HepG2 (cell line): ENCODE measurements at places on chromosomes 7 and 10. TPM values are rescaled to one million over a fixed set of nuclear protein-coding genes. Genes with fewer than 3 reads are reported as not detected.

Gene LMOD2
- polyA plus RNA-seq, result not detected in 2 replicates

Gene IDI2
- not detected in 2 replicates for polyA plus RNA-seq

Gene LRMDA
- polyA plus RNA-seq, result 13.4 and 17.7 TPM in 2 replicates

- DNase-seq, result no peak
Measured at GRCh38 chr10:100749059-100749308, 3.6 kb downstream of the PAX2 start.

Gene NYAP1
- 0.46 and 0.76 TPM in 2 replicates for polyA plus RNA-seq

Gene NUDT13
- 5.0 and 6.5 TPM in 2 replicates for polyA plus RNA-seq

DNA sequence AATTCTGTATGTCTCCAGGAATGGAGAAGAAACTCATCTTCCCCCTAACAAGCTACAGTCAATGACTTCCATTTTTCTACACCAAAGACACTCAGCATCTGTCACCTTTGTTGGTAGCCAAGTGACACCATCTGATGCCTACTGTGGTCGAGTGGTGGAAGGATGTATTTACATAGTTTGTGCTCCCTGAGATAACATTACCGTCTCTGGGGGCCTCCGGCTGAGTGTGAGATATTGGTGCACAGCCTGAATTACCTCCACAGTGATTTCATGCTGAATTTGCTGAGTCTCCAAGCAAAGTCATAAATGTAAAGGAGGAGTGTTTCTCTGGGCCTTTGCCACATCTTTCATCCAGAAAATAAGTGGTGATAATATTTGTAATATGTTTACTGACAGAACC, 114.0 kb downstream of the GRID1 start:
- no peak for DNase-seq

Gene LIPF
- not detected in 2 replicates for polyA plus RNA-seq

Gene SPDYE3
- polyA plus RNA-seq, result not detected in 2 replicates

Gene TET1
- polyA plus RNA-seq, result 4.7 and 6.9 TPM in 2 replicates

DNA sequence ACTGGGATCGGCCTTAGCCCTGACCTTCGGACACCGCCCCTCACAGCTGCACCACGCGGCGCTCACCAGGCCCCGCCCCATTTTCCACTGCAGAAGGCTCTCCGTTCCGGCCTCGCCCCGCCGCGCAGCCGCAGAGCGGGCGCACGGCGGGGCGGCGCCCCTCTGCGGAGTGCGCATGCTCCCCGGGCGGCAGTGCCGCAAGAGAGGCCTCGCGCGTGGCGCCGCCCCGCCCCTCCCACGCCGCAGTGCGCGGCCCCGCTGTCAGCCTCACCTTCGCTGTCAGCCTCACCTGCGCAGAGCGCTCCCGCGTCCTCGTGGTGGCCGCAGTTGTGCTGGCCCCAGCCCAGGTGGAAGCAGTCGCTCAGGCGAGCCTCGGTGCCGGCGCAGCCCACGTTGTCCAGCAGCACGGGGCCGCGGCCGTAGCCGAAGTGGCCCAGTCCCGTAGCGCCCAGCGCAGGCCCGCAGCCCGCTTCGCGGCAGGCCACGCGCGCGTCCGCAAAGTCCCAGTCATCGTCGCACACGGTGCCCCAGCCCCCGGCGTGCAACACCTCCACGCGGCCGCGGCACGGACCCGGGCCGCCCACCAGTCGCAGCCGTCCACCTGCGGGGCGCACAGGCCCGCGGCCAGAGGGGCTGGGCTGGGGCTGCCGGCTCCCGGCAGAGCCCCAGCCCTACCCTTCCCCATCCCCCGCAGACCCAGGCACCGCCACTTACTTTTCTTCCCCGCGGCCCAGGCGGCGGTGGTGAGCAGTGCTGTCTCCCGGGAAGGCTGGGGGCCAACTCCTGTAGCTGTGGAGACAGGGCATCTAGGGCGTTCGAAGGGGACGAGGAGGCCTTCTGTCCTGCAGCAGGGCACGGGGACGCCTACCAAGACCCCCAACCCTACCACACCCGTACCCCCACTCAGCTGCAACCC, 16.1 kb downstream of the SSC4D start:
- DNase-seq, result peak; percentile 89

DNA sequence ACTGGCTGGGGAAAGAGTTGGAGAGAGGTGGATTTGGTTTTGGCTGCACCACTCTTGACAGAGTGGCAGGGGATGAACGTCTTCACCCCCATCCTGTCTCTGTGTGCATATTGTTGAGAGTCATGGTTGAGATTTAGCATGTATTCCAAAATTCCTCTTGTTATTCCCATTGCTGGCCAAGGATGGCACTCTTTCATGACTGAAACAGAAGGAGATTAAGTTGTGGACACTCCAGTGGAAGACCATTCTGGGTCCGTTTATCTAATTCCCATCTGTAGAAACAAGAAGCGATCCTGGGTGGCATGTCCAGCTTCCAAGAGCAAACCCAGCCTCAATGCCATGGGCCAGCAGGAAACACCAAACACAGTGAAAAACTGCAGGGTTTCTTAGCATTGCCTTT, 469.0 kb upstream of the IGFBP3 start:
- no peak for DNase-seq

DNA sequence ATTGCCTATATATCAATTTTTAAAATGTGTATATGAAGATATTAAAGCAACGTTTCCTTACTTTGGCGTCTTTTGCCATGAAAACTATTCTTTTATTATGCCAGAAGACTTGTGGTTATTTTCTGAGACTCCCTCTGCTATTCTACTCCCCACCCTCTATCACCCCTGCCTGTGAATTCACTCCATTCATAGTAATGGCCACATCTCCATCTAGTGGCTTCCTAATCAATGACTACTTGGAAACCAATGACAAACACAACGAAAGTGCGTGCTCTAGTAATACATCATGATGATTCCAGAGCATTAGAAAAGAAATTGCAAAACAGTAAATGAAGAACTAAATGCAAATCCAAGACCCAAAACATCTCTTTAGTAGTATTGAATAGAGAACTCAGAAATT, 186.7 kb upstream of the HGF start:
- DNase-seq, result peak; percentile 39

Gene MRLN
- polyA plus RNA-seq, result not detected in 2 replicates

DNA sequence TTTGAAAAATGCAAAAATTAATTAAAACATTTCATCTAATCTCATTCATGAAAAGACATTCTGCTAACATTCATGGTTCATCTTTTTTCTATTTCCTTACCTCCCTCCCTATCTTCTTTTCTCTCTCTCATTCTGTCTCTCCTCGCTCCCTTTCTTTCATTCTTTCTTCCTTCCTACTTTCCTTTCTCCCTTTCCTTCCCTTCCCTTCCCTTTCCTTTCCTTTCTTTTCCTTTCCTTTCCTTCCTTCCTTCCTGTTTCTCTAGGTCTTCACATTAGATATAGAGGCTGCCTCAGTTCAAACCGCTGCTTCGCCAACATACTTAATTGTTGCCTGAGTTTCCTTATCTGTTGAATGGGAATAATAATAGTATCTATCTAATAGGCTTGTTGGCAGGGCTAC, 21.9 kb downstream of the SFRP4 start:
- DNase-seq, result no peak

DNA sequence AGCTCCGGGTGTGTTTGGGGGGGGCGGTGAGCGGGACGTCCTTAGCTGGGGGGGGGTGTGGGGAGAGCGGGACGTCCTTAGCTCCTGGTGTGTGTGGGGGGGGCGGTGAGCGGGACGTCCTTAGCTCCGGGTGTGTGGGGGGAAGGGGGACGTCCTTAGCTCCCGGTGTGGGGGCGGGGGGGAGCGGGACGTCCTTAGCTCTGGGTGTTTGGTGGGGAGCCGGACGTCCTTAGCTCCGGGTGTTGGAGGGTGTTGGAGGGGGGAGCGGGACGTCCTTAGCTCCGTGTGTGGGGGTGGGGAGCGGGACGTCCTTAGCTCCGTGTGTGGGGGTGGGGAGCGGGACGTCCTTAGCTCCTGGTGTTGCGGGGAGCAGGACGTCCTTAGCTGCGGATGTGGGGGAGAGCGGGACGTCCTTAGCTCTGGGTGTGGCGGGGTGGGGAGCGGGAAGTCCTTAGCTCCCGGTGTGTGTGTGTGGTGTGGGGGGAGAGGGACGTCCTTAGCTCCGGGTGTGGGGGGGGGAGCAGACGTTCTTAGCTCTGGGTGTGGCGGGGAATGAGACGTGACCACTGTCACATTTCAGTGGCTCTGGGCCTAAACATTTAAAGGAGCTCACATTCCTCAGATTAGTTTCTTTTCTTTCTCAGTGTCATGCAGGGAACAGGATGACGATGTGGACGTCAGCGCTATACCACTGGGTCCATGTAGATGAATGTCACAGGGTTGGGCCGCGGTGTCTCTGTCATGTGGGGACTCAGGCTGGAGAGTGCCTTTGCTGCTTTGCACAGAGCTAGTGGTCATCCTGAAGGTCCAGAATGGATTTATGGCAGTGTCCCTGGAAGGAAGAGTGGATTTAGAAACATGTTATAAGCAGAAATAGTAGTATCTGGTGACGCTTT, 7.5 kb downstream of the DYNC2I1 start:
- peak; percentile 38 for DNase-seq

Gene ACTR3C
- polyA plus RNA-seq, result 3.2 and 3.8 TPM in 2 replicates

Gene IFIT1B
- not detected in 2 replicates for polyA plus RNA-seq

Gene C10orf90
- polyA plus RNA-seq, result not detected in 2 replicates

Gene UBE3C
- 27.0 and 28.2 TPM in 2 replicates for polyA plus RNA-seq

GRCh38 chr10:1378473-1378872, 322.3 kb downstream of the WDR37 start:
- DNase-seq, result no peak

GRCh38 chr7:106283831-106284713, 711 bp downstream of the NAMPT start:
- DNase-seq, result peak; percentile 8

GRCh38 chr10:86368987-86369386, 2.4 kb upstream of the GRID1 start:
- no peak for DNase-seq

DNA sequence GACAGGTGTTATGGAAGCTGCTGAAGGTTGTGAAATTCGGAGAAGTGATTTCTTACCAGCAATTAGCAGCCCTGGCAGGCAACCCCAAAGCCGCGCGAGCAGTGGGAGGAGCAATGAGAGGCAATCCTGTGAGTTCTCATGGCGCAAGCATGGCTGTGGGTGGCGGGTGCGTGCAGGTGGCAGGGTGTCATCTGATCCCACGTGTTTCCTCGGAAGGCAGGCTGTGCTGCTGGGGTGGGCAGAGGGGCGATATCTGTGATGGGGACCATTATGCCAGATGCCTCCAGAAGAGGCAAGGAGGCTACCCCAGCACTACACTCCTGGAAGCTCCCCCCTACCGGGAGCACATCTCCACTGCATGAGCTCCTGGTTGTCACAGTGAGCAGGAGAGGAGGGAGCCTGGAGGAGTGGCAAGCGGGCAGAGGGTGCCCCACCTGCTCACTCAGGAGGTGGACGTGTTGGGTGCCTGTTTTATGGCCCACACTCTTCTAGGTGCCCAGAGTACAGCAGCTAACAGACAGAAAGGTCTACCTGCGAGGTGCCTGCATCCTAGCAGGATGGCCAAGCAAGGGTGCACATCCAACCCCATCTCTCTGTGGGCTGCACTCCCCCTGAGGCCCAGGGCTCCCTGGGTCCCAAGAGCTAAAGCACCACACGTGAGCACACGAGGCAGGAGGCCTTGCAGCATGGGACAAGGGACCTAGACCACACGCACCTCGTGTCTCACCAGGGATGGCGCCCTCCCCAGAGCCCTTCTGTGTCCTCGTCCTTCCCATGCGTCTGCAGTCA, 204.7 kb downstream of the EBF3 start:
- no peak for DNase-seq

Gene WDFY4
- polyA plus RNA-seq, result not detected in 2 replicates

DNA sequence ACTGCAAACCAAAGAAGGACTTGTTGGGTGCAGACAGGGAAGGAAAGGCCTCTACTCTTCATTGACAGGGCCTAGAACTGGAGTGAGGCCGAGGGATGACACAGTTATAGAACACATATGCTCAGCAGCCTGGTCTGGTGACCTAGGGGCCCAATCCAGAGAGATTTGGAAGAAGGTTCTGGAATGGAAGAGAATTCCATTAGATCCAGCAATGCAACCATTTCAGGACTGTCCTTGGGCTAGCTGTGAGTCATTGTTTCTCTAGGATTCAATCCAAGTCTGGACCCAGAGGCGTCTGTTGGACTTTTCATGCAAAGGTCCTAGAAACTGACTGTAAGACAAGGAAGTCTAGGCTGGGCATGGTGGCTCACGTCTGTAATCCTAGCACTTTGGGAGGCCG, 59.2 kb downstream of the WIPF3 start:
- peak; percentile 15 for DNase-seq

DNA sequence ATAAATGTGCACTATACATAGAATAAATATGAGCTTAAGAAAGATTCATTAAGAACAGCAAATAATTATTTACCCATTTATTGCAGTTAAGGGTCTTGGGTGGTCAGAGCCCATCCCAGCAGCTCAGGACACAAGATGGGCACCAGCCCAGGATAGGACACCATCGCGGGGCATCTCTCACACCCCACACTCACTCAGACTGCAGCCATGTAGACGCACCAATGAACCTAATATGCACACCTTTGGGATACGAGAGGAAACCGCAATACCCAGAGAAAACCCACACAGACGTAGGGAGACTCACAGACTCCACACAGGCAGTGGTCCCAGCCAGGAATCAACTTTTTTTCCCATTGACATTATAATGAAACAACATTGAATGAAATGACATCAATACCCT, 36.0 kb downstream of the CARD11 start:
- no peak for DNase-seq

DNA sequence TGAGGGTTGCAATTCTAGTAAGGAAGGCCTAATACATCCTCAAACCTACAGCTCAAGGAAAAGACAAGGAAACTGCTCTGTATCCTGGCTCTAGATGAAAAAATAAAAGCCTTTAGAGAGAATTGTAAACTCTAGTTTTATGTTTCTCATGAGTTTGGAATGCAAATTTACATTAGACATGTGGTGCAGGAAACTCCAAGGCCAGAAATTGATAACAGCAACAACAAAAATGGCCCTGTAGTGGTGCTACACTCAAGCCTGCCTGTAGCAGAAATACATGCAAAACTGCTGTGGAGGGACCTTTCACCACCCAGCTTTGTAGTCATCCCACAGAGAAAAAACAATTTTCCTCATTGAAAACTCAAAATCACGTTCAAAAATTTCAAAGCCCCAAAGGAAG, 546.7 kb upstream of the LRRN3 start:
- DNase-seq, result no peak

- DNase-seq, result no peak
Measured at GRCh38 chr10:72146559-72147323, 58.4 kb upstream of the SPOCK2 start.

DNA sequence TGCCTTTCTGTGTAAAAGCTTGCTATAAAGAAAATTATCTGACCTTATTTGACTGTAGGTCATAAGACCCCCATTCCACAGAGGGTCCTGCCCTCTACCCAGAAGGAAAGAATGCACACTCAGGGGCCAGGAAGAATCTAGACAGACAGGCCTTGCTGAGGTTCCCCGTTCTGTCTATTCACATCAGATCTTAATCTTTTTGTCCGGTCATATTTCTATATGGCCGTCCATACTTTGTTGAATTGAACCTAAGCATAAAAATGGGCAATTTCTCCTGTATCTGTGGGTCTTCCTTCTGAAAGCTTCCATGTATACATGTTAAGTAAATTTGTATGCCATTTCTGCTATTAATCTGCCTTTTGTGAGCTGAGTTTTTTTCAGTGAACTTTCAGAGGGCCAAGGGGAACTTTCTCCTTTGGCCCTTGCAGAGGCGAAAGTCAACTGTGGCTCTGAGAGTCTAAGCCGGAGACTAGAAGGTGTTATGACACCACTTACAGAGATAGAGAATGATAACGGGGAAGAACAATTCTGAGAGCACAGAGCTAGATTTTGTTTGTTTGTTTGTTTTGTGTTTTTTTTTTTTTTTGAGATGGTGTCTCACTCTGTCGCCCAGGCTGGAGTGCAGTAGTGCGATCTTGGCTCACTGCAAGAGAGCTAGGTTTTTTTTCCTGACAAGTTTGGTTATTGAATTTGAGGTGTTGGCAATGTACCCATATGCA, 11.6 kb upstream of the PRKAR2B start:
- DNase-seq, result no peak
